ENCODE measurements at places on chromosomes 2 and 18.

DNA sequence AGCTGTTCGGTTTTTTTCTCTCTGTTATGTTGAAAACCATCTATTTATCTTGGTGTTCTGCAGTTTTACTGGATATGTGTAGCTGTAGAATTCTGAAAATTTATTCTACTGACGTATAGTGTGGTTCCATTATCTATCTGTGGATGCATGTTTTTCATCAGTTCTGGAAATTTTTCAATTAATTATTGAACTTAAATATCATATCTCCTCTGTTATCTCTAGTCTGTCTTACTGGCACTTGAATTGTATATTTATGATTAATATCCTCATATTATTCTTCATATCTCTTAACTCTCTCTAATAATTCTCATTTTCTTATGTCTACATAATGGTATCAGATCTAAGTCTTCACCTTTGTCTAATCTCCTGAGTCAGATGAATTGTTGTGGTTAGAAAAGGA is 501.7 kb downstream of the STK39 start:
- DNase-seq = no peak

DNA sequence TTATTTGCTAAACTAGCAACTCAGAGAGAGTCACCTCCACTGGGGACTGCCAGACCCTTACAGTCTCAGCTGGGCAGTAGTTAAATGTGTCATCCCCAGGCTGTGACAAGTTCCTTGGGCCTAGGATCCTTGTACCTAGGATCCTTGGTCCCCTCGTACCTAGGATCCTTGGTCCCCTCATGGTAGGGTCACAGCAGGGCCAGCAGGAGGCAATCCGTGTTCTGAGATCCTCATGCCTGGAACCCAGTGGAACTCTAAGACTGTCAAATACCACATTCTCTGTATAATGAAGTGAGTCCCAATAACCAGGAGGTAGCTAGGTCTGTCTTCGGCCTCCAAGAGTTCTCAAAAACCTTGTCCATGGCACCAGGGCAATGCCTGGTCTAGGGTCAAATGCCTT is 60.8 kb downstream of the LYPD6B start:
- no peak for DNase-seq

- DNase-seq = no peak
Observed at GRCh38 chr2:102803041-102803896, 41.4 kb downstream of the TMEM182 start.

GRCh38 chr2:113201496-113202304 is 27.9 kb downstream of the PSD4 start:
- no peak for DNase-seq

DNA sequence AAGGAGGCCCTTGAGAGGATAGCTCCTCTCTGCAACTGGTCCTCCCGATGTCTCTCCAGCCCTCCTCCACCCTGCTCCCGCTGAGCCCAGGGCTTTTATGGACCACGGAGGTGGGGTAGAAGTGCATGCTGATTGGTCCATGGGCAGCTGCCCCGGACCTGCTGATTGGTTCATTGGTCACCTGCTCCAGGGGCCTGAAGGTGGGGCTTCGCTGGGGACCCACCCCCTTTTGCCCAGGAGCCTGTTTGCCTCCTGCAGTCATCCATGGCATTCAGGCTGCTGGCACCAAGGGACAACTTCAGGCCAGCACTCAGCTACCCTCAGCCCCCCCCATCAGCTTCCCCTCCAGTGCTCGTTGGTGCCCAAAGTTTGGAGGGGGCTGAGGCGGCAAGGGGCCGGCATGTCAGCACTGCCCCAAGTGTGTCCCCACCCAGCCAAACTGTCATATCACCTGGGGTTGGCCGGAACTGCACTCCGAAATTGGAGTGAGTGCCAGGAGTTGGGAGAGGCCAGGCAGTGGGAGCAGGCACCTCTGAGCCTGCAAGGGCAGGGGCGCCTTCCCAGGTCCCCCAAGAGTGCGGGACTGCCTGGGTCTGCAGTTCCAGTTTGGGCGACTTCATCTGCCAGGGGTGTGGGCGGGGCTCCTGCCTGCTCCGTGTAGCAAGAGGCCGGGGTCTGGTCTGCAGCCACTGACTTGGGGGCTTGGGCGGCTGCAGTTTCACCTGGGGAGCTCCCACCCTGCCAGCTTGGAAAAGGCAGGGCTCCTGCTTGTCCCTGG is 288.9 kb downstream of the RDH14 start:
- no peak for DNase-seq

- DNase-seq = no peak
Observed at GRCh38 chr2:10873171-10873570, 38.6 kb upstream of the KCNF1 start.

DNA sequence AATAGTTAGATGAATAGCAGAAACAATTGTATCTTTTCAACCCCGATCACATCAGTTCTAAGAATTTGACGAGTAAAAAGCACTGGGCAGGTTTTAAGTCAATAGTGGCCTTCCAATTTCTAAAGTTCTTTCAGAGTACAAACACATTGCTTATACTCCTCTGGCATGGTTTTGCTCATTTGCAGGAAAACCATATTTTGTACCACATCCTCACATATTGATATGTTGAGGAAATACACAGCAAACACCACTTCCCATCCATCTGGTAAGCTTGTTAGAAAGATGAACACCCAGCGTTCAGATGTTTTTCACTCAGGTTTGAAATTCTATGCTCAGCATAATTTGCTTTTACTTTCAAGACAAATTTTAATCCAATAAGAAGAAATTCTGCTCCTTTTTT is 344.6 kb upstream of the ACVR2A start:
- no peak for DNase-seq

GRCh38 chr2:200081236-200081635 is 125.9 kb downstream of the MAIP1 start:
- DNase-seq = no peak

DNA sequence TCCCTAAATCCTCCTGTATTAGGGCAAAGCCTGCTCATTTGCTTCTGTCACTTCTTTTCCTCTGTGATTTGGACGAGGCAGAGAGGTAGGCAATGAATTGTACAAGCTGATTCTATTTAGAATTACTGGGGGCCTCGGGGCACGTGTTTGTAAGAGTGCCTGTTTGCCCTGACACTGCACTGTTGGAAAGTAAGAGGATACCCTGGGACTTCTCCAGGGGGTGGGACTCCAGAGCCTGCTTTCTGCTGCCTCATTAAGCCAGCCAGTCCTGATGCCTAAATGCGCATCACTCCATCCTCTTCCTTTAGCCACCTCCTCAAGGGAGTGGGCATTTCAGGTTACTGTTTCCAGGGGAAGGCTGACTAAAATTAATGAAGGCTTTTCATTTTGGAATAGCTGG is 134.3 kb downstream of the TDRD15 start:
- DNase-seq = no peak

DNA sequence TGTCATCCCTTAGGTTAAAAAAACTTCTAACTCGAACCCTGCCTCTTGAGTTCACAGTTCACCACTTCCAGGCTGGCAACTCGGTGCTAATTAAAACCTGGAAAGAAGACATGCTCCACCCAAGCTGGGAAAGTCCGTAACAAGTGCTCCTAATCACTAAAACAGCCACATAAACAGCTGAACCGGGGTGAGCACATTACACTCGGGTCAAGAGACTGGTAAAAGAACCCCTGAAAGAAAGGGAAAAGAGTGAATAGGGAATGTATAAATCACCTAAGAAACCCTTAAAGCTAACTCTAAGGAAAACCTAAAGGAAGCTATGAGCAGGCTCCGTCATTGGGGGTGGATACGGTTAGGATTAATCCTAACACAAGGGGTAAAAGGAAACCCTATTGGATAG is 102.0 kb downstream of the HIBCH start:
- no peak for DNase-seq

DNA sequence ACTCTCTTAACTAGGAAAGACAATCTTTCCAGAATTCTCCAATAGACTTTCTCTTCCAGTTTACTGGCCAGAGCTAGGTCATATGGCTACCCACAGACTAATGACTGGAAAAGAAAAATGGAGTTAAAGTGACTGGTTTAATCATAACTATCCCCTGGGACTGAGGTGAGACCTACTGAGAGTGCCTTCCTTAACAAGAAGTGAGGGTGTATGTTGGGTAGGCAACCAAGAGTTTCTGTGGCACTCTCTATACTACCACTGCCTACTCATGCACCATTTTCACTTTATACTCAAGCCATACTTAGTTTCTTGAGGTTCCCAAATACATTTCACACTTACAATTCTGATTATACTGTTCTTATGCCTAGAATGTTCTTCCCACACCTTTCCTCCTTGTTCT is 6.9 kb upstream of the GFPT1 start:
- no peak for DNase-seq

- DNase-seq = peak; percentile 49
Observed at GRCh38 chr2:237731663-237732062, 66.9 kb upstream of the RBM44 start.

DNA sequence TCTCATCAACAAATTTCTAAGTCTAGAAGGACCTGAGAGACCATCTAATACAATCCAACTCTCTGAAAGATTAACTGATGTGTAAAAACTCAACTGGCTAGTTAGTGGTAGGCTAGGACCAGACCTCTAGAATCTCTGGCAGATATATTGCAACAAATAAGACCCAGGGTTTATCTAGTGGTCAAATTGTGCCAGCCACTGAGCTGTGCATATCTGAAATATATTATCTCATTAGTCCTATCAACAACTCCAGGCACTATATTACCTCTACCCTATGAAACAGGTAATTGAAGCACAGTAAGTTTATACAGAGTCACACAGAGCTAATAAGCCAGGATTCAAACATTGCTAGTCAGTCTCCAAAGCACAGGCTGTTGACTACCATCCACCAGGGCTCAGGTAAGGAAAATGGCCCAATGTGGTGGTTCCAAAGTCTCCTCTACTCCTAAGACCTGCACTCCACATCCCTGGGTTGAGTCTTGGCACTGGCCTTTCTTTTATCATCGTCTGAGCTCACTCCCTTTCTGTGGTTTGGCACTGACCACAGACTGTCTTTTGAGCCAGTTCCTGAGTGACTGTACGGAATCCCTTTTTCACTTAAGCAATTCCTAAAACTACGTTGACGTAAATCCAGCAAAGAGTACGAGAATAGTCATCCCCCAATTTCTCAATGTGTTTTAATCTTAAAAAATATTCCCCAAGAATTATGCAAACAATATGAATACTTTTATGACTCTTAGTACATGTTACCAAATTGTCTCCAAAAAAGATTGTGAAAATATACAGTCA is 11.9 kb upstream of the PID1 start:
- DNase-seq = peak; percentile 95

DNA sequence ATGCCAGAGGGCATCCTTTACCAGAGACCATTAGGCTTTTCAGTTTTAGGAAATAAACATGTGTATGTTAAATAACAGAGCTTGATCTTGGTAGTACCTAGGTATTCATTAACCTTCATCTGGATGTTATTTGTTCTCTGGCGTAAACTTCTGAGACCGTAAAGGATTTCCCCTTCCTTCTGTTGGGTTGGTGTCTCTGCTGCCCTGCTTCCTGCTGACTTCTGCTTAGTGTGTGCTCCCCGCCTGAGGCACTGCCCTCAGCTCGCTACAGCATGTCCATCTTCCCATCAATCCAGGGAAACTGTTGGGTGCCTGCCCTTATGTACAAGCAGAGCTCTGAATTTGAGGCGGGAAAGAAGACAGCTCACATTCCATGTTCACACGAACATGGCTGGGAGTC is 177.9 kb downstream of the TPGS2 start:
- DNase-seq = no peak

DNA sequence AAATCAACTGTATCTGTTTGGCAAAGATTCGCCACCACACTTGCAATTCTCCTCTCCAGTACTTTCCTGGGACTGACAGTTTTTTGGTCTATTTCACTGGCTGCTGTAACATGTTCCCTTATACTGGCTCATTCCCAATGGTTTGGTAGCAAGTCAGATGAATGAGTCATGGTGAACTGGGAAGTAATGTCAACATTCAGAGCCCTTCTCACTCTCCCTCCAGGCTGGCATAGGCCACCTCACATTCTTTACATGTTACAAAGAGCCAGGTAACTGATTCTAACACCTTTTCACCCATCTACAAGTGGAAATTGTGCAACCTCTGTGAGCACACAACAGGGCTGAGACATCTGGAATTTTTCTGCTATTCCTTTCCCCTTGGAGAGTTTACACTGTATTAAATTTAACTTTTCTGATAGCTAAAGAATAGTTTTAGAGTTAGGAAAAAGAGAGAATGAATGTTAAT is 111.3 kb upstream of the TLK1 start:
- DNase-seq = peak; percentile 34

DNA sequence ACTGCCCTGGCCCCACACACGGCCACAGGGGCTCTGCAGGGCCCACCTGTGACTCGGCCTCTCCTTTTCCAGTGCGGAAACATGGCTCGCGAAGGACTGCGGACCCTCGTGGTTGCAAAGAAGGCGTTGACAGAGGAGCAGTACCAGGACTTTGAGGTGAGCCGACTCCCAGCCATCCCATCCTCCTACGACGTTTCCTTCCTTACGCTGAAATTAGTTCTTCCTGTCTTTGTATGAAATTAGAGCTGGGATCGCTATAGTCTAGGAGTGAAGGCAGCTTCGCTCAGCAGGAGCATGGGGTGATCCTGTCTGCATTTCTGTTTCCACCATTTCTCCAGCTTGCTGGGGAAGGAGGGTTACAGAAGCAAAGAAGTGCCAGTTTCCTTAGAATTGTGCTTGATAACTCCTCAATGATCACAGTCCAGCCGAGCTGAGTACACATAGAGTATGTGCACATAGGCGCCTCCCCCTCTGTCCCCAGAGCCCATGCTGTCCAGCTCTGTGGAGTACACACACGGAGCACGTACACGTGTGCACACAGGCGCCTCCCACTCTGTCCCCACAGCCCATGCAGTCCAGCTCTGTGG is 59.1 kb upstream of the NFATC1 start:
- DNase-seq = no peak

DNA sequence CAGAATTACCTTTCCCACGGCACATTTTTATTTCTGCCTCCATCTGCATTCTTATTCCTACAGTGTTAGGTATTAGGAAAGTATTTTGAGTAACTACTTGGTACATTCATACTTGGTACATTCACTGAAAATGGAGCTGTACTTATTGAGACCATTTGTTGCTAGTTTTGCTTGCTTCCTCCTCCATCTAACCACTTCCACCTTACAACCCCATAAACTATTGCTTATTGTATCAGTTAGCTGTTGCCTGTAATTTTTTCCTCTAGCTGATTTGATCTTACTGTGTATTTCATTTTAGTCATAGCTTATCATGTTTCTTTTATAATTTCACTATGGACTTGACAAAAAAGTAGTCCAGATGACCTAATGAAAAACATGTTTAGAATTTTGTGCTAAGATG is 50.7 kb downstream of the AFTPH start:
- DNase-seq = no peak

DNA sequence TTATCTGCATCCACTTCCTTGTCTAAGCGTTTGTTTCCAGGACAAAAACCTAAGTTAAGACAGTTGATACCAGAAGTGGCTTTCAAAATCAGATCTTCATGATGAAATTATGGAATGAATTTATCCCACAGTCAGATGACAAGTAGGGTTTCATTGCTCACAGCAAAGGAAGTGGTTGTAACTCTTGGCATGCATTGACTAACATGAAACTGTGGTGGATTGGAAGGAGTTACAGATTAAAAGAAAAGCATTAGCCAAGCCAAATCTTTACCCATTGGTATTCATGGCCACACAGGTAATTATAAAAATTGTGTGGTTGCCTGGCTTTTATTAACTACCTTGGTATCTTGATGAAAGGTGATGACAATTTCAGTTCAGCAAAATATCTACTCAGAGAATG is 438.0 kb upstream of the NXPH2 start:
- no peak for DNase-seq

- DNase-seq = no peak
Observed at GRCh38 chr18:23684515-23685197, 4.6 kb upstream of the LAMA3 start.

Measured in inflammatory macrophage (primary cell).